ENCODE measurements at places on chromosomes 2 and 18.

GRCh38 chr2:232129483-232129882 is 168.0 kb downstream of the DIS3L2 start:
- DNase-seq = no peak

GRCh38 chr2:127561371-127561770 is 25.9 kb downstream of the MYO7B start:
- no peak for DNase-seq

GRCh38 chr2:3547915-3548314 is 10.2 kb downstream of the RNASEH1 start:
- no peak for DNase-seq

GRCh38 chr18:10131081-10131459 is 217.3 kb downstream of the VAPA start:
- no peak for DNase-seq

DNA sequence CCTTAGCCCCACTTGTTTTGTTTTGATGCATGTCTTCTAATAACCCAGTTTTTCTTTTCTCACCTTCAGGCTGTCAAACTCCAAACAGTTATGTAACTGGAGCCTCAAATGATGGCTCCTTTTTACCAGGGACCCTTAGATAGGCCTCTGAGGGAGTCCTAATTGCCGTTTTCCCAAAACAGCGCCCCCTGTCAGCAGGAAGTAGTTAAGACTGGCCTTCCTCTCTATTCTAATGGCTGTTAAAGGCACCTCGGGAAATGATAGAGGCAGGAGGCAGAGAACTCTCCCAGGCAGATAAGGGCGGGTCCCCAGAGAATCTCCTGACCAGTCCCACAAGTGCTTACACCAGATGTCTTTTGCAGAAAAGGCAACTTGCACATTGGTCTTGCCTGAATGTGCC is 123.2 kb downstream of the KCNS3 start:
- DNase-seq = no peak

- DNase-seq = no peak
Measured at GRCh38 chr18:10072671-10073175, 158.9 kb downstream of the VAPA start.

DNA sequence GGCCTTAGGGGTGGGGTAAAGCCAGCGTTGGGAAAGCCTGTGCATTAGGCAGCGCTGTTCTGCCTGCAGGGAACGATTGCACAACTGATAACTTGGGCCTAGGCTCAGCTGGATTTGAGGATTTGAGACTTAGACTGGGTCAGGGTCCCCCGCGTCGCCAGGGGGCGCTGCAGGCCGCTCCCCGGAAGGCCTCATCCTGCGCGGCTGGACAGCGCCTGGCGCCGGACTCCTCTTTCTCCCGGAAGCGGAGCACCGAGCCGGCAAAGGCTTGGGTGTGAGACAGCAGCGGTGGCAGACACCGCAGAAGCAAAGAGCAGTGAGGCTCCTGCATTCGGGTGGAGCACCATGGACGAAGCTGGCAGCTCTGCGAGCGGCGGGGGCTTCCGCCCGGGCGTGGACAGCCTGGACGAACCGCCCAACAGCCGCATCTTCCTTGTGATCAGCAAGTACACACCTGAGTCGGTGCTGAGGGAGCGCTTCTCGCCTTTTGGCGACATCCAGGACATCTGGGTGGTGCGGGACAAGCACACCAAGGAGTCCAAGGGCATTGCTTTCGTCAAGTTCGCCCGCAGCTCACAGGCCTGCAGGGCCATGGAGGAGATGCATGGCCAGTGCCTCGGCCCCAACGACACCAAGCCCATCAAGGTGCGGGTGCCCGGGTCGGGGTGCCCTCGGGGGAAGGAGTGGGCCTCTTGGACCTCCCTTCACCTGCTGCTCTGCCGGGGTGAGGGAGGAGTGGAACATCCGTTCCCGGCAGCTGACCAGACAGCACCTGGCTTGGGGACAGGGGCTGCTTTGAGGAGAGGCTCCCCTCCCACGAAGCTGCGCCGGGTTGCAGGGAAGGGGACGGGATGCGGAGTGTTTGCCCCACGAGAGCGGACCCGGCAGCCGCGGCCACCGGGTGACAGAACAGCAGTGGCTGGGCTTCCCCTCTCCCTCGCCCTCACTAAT is at the start of gene RBM45:
TSS of gene RBM45 (plus strand) at position 236 of the 951 bp plus-strand sequence. CDS start at position 346, 110 bp downstream.
- DNase-seq = peak; percentile 90

DNA sequence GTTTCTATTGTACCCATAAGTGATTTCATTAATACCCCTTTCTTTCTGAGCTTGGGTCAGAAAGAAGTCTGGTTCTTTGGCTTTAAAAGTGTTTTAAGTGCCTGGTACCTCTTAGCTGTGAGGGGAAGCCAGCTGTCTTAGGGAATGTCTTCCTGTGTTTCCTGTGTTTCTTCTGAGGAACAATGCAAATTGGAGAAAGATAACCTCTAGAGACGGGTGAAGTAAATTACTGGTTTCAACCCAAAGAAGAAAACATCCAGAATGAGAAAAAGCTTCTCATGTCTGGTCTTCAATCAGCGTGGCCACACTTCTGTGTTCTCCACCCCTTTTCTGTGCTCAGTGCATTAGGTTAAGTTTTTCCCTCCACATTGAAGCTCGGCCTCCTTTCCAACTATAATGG is 10.2 kb upstream of the CHN1 start:
- no peak for DNase-seq

- DNase-seq = no peak
Measured at GRCh38 chr2:149735237-149735958, 147.8 kb upstream of the MMADHC start.

- DNase-seq = no peak
Measured at GRCh38 chr18:32183503-32183902, 6.3 kb upstream of the MEP1B start.

DNA sequence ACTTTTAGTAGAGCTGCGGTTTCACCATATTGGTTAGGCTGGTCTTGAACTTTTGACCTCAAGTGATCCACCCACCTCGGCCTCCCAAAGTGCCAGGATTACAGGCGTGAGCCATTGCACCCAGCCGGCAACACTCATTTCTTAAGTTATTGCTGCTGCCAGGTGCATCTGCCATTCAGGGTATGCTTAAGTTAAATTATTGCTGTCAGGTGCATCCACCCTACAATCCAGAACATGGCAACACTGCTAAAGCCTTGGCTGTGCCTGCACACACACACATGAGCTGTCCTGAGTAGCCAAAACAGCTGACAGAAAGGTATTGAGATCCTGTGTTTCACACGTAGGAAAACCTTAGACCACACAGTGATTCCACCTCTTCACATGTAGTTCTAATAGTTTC is 148.2 kb downstream of the FAM161A start:
- DNase-seq = no peak

DNA sequence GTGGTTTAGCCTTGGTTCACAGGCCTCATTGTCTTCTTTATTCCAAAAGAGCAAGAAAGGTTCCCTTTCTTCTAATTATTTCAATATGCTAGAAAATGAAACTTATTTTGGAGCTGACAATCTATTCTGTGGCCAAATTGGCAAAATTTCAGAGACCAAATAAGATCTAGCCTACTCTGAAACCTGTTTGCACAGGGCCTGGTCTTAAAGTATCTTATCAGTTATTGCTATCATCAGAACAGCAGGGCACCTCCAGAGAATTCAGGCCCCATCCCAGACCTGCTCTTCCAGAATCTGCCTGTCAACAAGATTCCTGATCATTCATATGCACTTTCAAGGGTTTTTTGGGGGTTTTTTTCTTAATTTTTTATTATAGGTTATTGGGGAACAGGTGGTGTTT is 198.7 kb downstream of the ANAPC1 start:
- no peak for DNase-seq

GRCh38 chr2:18078216-18078615 is 199.7 kb downstream of the KCNS3 start:
- DNase-seq = no peak

- no peak for DNase-seq
Measured at GRCh38 chr2:21643180-21643579, 519.4 kb downstream of the TDRD15 start.

GRCh38 chr18:48862132-48862531 is 88.6 kb downstream of the SMAD7 start:
- no peak for DNase-seq

DNA sequence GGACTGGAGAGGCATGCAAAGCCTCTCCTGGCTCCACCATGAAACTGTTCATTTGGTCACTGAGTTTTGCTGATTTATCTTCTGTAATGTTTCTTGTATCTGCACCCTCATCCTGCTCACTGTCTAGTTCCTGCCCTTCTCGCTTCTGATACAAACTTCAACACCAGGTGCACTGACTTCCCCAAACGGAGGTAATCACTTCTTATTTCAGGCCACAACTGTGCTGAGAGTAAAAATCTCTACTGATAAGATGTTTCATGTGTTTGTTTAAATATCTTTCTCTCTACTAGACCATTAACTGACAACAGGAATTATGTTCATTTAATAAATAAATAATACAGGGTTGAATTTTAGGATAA is 10.9 kb upstream of the NT5C1B start:
- no peak for DNase-seq

DNA sequence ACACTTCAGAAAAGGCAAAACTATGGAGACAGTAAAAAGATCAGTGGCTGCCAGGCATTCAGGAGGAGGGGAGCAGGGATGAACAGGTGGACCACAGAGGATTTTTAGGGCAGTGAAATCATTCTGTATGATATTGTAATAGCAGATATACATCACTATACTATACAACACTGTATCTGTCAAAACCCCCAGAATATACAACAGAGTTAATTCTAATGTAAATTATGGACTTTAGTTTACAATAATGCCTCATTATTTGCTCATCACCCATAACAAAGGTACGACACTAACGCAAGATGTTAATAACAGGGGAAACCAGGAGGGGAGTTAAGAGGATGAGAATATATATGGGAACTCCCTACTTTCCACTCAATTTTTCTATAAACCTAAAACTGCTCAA is 28.8 kb downstream of the MAP3K2 start:
- no peak for DNase-seq

GRCh38 chr2:45699032-45699658 is 47.7 kb downstream of the PRKCE start:
- DNase-seq = no peak

- DNase-seq = no peak
Measured at GRCh38 chr2:162731917-162732804, 106.4 kb downstream of the KCNH7 start.

DNA sequence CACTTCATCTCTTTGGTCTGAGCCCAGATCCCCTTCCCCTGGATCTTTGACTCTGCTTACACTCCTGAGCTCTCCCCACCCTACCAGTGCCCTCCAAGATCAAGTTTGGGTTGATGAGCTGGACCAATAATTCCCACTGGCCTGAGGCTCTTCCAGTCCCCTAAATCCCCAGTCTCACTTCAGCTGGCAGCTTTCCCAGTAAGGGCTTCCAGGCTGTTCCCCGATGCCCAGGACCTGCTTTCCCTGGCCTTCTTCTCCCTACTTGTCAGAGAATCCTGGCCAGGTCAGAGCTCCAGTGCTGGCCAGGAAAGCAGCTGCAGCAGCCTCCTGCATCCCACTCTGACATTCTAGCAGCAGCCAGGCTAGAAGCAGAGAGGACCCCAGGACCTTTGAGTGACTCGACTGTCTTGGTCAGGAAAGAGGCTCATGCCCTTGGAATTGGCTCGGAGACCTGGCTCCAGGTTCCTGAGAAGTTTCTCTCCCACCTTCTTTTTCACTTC is 3.5 kb downstream of the WNT6 start:
- DNase-seq = no peak

DNA sequence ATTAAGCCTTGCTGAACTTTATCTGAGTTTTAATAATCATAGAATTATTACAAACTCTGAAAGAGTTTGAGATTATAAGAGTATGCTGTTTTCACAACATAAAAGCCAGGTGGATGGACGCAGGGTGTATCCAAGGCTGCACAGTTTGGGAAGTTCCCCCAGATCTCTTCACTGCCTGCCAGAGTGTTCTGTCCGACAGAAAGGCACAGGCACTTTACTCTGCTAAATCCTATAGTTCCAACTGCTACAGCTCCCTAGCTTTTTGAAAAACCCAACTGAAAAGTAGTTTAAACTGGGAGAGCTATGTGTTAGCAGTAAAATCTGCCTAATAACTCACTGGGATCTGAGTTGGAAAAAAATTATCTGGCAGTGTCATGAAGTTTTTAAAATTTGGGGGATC is 38.0 kb downstream of the MFSD6 start:
- DNase-seq = no peak

DNA sequence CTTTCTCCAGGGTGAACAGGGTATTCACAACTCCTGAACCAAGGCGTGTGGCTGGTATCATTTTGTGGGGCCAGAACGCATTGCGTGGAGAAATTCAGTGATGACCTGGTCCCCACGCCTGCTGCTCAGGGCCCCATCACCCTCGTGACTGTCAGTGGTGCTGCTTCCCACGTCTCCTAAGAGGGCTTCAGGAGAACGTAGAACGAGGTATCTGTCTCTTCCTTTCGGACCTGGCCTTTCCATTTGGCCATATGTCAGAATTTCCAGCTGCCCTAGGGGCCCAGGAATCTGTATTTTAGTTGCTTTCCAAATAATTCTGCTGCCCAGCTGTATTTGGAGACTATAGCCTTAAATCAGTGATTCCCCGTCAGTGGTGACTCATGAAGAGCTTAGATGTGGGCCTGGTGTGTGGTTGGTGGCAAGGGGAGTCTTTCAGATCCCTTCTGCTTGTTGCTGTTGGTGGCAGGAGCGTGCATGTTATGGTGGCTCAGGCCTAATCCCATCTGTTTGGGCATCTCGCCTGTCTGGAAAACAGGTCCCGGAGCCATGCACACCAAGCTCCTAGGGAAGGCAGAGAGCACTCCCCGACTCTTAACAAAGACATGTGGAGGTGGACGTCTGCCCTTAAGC is 56.4 kb downstream of the NPAS2 start:
- no peak for DNase-seq

All from activated CD4-positive, alpha-beta T cell treated with anti-CD3 and anti-CD28 coated beads, Interleukin-2, amount 50 U/mL, for 48 hours (primary cell).